ENCODE measurements at places on chromosomes 4 and X.

DNA sequence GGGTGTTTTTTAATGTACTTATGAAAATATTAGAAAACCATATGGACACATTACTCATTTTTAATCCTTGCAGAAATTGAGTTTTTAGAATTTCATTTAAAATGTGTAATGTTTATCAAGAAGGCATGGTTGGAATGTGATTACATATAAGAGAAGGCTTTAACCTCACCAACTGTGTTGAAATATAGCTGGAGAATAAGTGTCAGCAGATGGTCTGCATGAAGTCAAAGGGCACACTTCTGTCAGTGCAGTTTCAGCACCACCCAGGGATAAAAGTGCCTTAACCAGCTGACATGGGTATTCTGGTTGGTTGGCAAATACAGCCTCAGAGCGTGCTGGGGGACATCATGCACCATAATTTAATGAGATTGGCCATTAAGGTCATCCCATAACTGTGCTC, 21.2 kb upstream of the ANTXR2 start:
- no peak for DNase-seq

DNA sequence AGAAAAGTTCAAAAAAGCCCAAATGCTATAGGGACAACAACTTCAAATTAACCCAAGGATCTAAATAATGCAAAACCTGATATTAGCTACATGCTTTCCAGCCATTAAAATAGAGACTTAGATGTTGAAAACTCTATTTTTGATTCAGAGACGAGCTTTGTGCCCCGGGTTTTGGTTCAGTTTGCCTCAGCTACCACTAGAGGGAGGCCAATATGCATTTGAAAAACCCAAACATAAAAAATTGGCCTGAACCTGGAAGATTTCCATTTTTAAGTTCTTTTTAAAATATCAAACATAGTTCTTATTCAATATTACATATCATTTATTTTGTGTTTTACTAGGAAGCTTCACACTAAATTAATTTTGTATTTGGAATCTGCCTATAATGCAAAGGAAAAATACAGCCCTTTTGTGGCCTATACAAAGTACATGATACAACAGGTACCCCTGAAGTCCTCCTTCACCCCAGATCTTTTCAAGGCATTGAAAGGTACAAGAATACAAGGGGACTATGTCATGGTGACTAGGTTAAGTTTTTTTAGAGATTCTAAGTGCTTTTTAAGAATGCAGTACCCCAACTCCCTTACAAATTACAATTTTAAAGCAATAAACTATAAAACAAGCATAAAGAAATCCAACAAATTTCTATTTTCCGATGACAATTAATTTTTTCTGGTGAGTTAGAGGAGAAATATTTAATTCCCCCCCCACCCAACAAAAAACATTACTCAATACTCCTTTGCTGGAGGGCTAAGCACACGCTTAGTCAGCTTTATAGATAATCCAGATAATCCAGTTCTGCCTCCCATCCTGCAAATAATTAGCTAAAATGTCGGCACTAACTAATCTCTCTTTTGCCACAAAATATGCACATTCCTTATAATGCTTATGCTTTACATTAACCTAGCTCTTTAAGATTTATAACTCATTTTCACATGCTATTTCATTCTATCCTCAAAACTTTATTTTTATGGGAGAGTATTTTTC, 97.7 kb upstream of the PTPN13 start:
- peak; percentile 31 for DNase-seq

- DNase-seq = no peak
Observed at GRCh38 chrX:16852617-16853179, 17.5 kb downstream of the RBBP7 start.

DNA sequence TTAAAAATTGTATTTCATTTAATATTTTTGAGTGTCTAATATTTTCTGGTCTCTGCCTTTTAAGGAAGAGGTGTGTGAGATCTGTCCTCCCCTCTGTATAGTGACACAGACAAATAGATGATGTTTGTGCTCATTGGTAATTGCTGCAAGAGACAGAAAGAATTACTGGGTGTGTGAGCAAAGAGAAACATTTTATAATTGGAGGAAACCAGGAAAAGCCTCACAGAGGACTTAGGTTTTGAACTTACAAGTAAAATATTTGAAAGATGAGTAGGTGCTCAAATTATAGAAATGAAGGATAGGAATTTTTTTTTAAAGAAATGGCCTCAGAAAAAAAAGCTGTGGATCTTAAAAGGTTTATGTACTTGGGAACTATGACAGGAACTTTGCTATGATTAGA, 149.8 kb downstream of the SPCS3 start:
- DNase-seq = no peak

- DNase-seq = no peak
Observed at GRCh38 chr4:182752158-182752910, 164.9 kb downstream of the DCTD start.

- DNase-seq = no peak
Observed at GRCh38 chr4:186137196-186137794, 32.8 kb downstream of the FAM149A start.

DNA sequence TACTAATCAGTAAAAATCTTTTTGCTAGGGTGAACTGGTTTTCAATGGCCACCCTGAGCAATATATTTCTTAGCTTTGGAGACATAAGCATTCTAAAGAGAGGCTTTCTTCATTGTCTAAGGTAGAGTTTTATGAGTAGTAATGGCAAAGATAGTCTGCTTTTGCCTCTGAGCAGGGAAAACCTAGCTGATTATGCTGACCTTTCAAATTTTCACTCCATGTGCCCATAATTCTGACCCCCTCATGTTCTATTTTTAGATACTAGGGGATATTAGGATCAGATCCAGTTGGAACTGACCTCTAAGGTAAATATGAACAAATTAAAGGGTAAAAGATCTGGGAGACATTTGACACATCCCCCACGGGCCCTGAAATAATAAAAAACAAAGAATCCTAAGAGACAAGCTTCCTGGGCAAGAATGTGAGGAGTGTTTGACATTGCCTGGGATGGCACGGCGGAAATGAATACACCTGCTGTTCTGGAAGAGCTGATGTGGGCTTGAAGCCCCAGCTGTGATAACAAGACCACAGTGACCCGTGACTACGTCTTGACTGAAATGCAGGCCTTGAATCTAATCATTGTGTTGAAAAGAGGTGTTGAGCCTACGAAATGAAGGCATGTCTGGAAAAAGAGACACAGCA, 392.1 kb upstream of the FRG1 start:
- DNase-seq = peak; percentile 42

DNA sequence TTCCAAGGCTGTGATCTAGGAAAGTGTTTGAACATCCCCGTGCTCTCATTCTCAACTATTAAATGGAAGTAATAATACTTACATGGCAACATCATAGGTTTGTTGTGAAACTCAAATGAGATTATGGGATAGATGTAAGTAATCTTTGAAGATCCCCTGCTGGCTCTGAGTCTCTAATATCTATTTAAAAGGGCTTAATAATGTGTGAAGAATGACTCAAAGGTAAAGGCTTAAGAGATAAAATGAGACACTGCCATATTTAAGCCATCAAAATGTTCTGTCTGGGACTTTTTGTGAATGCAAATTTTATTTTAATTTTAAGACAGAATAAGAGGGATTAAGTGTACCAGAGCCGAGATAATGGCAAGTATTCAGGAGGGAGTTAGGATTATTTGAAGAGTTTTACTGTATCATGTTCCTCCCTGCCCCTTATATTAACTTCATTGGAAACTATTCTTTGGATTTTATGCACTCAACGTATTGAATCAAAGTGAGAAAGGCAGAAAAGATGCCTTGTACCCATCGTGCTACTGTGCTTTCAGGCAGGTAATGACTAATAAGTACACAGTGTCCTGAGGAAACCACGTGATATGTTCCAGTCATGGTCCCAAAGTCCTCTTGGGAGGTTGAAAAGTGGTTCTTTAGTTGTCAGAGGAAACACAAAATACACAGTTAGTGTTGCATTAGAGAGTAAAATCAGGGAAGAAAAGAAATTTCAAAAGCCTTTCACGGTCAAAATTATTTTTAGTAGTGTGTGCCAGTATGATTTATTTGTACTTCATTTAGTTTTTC, 192.4 kb downstream of the RBM46 start:
- DNase-seq = no peak

DNA sequence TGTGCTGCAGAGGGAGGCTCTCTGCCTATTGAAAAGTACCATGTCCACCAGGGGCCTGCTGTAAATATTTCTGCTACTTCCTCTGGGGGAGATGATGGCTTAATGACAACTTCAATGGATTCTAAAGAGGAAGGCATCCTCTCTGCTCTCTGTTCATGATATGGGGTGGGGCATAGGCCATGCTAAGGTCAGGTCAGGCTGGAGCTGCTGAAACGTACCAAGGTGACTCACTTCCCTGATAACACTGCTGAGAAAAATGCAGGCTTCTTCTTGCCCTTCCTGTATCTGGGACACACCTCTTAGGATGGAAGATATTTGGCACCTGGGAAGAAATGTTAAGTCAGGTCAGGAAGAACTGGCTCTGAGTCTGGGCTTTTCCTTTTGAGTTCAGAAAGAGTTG, 31.5 kb downstream of the HS3ST1 start:
- no peak for DNase-seq

DNA sequence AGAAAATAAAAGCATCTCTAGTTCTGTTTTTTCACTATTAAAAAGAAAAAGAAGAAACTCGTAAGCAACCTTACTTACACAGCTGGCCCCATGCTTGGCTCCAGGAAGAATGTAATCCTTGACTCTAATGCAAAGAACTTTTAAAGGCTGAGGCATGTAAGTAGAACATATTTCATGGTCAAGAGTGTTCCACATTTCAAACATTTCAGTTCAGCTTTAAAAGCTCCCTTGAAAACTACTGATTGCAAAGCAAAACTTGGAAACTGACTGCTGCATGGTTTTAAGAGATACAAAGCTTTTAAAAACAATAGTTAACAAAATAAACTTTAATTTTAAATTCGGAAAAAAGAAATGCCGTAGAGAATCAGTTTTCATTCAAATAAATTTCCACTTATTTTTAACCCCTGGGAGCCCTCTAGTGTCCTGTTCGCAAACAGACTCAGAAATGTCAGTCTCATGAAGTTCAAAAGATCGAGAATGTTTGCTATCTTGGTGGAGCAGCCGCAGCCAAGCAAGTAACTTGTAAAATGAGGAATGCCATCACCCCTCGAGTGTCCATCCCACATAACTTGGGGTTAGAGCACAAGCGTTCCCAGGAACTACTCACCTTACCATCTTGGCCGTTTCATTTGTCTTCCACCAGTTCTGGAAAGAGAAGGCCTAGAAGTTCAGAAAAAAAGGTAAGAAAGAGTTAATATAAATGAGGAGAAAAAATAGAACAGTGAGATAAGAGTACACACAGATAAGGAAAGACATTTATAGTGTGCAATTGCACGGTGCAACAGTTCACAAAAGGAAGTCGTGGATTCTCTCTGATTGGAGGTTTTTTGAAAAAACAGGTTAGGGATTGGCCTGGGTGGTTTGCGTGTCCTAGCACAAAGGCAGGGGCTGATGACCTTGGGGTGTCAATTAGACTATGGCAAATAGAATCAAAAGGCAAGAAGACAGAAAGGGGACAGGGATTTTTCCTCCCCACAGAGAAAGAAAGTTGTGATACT, at the start of gene GASK1B:
TSS of gene GASK1B (minus strand) at position 765 of the 998 bp plus-strand sequence. CDS start 1,650 bp downstream, outside the sequence.
- no peak for DNase-seq

GRCh38 chr4:156217236-156217635, 263.6 kb upstream of the CTSO start:
- DNase-seq = no peak

DNA sequence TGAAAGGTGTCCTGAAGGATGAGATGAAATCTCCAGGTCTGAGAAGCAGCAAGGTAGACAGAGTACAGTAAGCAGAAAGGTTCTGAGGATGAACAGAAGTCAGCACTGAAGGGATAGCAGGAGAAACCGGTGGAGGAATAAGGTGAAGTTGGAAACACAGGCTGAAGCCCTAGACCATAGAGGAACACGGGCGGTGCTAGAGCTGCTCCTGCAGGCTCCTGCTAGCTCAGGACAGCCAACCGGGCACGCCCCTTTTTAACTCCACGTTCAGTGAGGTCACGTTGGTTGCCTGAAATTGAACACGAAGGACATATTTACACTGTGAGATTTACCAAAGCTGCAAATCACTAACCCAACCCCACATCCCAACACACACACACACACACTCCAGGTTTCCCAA, 1886.4 kb upstream of the AGA start:
- DNase-seq = peak; percentile 27

GRCh38 chr4:5399790-5400421, 308.5 kb downstream of the EVC2 start:
- peak; percentile 1 for DNase-seq

DNA sequence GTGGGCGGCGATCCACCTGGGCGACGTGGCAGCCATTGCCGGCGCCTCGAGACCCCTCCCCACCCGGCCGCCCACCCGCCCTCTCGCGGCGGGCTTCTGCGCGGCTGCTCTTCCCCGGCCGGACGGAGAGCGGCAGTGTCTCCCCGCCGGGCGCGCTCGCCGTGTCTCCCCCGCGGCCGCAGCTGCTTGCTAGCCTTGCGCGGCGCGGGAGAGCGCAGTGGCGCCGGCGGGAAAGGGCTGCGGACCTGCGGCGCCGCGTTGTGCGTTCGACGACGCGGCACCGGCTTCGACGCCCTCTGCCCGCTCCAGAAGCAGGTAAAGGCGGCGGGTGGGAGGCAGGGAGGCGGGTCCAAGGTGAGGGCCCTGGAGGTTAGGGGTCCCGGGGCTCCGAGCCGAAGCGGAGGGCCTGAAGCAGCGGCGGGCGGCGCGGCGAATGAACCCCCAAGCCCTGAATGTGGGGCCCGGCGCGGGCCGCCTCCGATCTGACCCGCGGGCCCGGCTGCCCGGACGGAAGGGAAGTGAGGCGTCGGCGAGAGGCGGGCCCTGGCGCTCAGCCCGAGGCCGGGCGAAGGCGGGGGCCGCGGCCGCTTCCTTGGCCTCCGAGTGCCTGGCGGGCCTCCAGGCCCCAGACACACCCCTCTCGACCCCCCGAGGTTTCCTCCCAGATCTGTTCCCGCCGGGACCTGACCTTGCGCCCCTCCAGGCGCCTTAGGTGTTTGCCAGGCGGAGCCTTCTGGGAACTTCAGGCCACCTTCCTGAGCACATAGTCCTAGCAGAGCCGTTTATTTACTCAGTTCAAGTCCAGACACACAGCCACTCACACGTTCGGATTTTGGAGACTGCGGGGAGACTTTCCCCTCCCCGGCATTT, at the start of gene N4BP2:
TSS of gene N4BP2 (plus strand) at position 135 of the 870 bp plus-strand sequence. CDS start 40,491 bp downstream, outside the sequence.
- DNase-seq = peak; percentile 40

DNA sequence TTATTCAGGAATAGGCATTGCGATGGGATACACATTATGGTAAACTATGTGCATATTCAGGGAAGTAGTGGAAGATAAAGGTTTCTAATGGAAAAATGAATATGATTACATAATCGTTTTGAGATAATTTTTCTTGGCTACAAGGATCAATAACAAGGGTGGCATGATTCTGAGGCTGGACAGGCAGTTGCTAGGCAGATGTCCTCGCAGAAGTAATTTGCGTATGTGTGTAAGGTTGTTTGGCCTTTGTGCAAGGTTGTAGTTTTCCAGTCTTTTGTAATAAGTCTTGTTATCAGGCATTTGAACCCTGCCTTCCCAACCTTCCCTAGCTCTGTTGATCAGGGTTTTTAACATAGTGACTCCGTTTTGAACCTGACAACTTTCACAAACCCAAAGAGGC, 59.7 kb downstream of the RGS12 start:
- DNase-seq = no peak

- no peak for DNase-seq
Observed at GRCh38 chr4:183142571-183143550, 43.8 kb downstream of the WWC2 start.

Data from SHP77 (cell line).